ENCODE measurements at places on chromosomes 2 and 18.

- DNase-seq: no peak
Measured at GRCh38 chr2:147547440-147547839, 297.4 kb upstream of the ACVR2A start.

DNA sequence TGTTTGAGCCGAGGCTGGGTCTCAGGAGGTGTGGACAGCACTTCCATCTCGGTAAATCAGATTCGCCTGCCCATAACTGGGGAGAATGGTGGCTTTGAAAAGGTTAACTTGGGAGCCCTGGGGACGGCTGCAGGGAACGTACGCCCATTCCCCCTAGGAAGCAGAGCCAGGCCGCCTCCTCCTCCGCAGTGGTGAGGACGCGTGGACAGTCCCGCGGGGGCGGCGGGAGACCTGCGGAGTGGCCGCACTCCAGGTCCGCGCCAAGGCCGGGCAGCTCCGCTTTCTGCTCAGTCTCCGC is 845 bp upstream of the MYCN start:
- DNase-seq: no peak

GRCh38 chr2:158493458-158493857 is 36.7 kb downstream of the PKP4 start:
- DNase-seq: no peak

GRCh38 chr18:45793264-45793965 is 32.1 kb upstream of the SIGLEC15 start:
- DNase-seq: no peak

DNA sequence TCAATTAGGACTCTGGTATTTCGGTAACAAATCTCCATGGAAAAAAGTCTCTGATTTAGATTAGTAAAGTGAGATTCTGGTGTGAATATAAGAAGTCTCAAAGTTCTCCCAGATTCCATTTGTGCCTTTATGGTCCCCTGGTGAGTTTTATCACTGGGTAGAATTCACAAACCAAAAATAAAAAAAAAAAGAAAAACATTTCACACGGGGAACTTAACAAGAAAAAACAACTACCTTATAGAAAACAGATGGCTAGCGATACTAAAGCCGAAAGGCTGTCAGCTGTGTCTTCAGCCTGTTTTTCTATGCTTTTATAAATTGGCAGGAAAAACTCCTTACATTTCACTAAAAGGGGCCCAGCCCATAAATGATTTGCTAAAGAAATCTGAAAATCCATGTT is 50.6 kb downstream of the COL5A2 start:
- no peak for DNase-seq

Data from stimulated activated CD4-positive, alpha-beta T cell treated with anti-CD3 and anti-CD28 coated beads, Interleukin-1b, Interleukin-23, amount 100 ng/mL, for 1 hour (primary cell).